ENCODE measurements at places on chromosomes 2 and 18.

GRCh38 chr2:237695201-237695780 is 67.9 kb downstream of the LRRFIP1 start:
- peak; percentile 86 for DNase-seq

- DNase-seq: no peak
These were observed 24.6 kb upstream of the FZD7 start for GRCh38 chr2:202009019-202009481.

DNA sequence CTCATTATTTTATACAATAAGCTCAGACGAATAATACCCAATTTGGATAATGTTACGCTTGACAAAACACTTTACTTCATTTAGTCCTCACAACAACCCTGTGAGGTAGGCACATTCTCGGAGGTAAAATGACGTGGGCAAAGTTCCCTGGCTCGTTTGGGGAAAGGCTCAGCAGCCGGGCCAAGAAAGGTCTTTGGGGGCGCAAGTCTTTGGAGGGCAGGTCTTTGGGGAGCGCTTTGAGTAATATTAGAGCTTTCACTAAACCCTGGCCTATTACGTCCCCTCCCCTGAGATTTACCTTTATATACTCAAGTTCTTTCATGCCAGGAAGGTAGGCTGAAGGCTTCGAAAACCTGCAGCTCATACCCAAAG is 427 bp downstream of the RBKS start:
- peak; percentile 63 for DNase-seq

DNA sequence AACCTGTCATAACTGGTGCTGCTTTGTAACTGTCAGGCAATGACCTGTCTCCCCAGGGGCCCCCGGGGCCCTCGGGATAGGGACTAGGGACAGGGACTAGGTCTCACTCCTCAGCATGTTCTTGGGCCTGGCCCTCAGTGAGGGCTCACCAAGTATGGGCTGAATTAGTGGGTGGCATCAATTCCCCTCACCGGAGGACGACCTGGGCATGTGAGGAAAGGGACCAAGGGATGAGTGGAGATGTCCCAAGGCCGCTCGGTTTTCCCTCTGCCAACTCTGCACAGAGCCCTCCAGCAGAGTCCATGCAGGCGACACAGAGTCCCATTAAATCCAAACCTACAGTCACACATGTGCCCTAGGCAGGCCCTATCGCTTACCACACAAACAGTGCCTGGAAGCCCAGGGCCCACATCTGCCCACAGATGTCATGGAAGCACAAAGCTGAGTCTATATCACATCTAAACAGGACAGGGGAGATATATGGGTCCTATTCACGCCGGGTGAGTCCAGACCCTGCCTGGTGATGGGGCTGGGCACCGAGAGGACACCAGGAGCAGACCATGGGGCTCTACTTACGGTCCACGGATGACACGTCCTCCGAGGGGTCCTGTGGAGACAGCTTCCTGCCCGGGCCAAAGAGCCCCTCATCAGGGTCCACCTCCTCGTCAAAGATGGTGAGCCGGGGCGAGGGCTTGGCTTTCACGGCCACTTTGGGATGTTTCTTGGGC is 26.6 kb downstream of the HS1BP3 start:
- no peak for DNase-seq

DNA sequence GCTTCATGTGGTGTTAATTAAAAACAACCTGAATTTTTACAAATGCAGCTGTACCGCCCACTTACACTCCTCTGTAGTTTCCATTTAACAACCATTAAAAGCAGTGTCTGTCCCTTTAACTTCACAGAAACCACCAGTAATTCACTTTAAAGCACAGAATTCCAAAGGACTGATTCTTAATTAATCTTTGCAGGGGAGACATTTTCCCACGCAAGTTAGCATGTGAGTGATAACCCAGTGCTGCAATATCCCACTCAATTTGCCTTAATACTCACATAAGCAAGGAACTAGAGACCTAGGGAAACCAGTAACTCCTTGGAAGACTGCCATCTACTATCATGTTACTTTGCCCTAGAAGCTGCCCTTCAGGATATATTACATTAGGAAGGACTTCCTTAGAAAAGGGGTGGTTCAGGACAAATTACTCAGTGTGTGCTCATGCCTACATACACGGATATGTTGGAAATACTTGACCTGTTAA is 102.3 kb downstream of the OSR1 start:
- DNase-seq: no peak

Measured in Kasumi-1 (cell line).